Stimulated activated CD8-positive, alpha-beta memory T cell treated with anti-CD3 and anti-CD28 coated beads, Interleukin-15, amount 100 ng/mL, for 48 hours (primary cell): ENCODE measurements at places on chromosomes 7 and 10.

DNA sequence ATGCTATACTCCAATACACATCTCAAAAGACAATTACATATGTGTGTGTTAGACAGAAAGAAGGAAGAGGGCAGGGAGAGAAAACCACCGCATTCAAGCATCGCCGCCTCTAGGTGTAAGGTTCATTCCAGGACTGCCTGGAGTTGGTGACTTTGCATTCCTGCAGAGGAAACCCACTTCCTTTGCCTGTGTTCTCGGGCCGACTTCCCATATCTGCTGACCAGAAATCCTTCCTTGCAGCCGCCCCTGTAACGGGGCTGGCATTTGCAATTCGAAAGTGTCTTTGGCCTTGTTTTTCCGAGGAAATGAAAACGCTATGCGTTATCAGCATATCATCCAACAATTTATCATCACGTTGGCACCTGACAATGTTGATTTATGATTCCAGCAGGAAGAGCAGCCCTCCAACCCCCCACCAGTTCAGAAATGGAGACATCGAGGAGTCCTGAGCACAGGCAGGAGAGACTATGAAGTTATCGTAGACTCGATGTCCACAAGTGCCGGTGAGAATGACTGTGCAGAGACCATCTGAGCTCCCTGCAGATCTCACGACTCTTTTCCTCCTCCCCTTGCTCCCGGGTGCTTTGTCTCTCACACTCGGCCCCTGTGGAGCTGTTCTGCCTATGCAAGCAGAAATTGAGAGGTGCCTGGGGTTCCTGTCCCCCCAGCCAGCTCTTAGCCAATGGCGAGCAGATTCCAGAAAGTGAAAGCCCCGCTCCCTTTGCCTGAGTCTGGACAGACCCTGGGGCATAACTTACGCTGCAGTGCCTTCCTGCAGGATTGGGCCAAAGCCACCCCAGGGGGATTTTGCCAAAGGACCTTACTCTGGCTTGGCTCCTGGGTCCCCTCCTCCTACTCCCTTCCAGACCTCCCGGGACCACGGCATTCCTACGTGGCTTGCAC lies 68.9 kb upstream of the FOXK1 start:
- DNase-seq = no peak

DNA sequence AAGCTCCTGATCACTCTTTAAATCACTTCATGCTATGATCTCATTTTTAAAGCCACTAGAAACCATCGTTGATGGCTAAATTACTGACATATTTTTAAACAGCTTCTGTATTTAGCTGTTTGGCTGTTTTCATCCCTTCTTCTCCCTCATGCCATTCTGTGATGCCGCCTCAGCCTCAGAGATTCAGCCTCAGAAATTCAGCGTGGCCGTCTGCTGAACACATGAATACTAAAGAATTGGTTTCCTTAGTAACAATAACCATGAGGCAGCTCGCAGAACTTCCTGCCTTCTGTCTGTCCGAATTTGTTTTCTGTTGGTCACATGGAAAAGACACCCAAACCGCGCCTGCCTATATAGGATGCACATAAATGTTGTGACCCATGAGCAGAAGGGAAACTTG lies 31.0 kb upstream of the FZD1 start:
- DNase-seq = no peak

- no peak for DNase-seq
Observed at GRCh38 chr7:2932402-2933251, 88.5 kb upstream of the GNA12 start.

DNA sequence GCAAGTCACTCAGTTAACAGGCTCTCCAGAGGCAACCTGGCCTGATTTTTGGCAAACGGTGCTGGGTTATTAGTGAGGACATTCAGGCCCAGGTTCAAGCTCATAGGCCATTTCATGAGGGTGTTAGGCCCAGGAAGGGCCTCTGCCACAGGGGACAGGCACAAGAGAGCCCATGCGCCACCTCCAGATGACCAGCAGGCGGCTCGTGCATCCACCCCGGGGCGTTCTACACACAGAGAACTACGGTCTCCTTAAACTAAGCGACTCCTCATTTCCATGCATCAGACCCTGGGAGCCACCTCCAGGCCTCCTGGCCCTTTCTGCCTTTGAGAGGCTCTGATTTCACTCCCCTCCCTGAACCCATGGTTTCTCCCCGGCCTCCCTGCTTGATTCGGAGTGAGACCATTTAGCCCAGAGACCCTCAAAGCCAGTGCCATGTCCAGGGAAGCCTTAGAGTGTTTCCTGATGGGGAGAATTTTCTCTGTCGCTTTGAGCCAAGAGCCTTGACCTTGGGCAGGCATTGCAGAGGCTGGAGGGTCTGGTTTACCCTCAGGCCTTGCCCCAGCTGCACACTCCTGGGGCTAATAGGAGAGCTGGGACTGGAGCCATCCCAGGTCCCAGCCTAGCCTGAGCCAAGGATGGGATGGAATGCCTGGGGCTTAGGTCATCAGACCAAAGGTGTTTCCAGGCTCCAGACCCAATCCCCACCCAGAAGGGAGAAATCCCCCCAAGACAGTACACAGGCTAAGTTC lies 188.0 kb downstream of the GRID1 start:
- no peak for DNase-seq

DNA sequence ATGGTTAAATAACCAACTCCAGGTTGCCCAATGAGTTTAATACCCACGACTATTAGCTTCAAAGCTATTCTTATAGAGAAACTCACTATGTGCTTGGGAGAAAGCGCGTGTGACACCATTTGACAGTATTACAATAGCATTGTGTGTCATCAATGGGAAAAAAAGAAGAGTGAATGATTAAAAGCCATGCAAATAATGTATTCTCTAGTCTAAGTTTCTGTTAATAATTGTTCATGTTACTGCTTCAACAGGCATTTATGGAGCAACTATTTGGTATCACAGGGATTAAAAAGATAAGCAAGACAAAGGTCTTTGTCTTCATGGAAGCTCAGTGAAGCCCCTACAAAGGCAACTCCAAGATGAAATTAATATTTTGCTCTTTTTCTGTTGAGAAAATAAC lies 47.2 kb downstream of the CAV1 start:
- DNase-seq = no peak

GRCh38 chr7:92528958-92529264 lies 316 bp downstream of the RBM48 start:
- DNase-seq = no peak

- DNase-seq = no peak
Observed at GRCh38 chr7:54409917-54410316, 132.3 kb upstream of the VSTM2A start.

DNA sequence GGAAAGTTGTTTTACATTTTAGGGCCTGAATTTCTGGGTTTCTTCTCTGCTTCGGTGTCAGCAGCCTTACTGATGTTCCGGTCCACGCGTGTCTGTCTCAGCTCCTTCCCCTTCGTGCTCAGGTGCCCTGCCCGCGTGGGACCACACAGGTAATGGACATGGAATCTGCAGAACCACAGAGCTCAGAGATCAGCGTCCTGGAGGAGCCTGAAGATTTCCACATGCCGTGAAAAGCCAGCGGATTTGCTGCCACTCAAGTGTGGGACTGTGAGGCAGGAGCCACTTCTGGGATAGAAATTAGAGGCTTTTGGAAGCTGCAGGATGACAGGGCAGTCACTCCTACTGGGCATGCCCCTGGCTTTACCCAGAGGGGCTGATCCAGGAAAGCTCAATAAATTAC lies 666.1 kb upstream of the FOXK1 start:
- no peak for DNase-seq

DNA sequence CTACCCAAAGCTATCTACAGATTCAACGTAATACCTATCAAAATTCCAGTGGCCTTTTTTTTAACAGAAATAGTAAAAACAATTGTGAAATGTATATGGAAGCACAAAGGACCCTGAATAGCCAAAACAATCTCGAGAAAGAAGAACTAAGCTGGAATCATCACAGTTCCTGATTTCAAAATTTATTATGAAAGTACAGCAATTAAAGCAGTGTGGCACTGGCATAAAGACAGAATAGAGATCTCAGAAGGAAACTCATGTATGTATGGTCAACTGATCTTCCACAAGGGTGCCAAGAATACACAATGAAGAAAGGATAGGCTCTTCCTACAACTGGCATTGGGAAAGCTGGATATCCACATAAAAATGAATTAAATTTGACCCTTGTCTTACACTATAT lies 23.2 kb downstream of the PNLIPRP3 start:
- DNase-seq = no peak

DNA sequence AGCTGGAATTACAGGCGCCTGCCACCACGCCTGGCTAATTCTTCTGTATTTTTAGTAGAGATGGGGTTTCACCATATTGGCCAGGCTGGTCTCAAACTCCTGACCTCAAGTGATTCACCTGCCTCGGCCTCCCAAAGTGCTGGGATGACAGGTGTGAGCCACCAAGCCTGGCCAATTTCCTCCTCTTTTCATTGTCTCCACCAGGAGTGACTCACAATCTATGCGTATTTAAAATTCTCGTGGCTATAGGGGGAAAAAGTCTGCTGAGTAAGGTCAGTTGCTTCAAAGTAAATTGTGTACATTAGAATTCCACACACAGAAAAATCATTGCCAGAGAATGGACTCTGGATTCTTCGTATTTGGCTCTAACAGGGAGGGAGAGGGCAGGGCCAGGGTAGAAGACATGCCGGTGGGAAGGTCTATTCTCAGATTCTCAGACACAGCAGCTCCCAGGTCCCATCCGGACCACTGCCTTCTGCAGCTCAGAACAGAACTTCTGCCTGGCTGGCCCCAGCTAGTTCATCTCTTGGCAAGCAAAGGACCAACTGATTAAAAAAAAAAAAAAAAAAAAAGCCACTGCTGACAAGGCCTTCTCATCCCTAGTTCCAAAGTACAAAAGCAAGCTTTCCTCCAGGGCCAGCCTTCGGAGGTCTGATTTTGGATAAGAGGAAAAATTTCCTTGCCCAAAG lies 22.2 kb downstream of the PSPH start:
- DNase-seq = no peak

DNA sequence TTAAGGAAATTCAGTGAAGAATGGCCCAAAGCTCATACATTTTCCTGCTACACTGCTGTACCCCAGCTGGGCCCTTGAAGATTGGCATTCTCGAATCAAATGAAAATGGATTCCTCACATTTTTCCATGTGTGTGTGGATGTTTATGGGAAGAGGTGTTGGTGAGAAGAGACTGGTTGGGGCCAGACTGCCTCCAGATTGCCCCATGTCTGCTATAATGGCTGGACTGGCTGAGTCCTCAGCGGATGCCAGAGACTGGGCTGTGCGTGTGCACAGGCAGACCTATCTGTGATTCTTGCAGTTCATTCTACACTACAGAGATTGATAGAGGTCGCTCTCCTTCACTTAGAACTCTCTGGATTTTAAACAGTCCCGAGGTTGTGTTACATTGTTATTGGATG lies 183.6 kb upstream of the GDF10 start:
- no peak for DNase-seq

GRCh38 chr10:120156614-120157274 lies 264.2 kb downstream of the SEC23IP start:
- DNase-seq = no peak

GRCh38 chr7:38674513-38674912 lies 43.3 kb upstream of the AMPH start:
- no peak for DNase-seq

DNA sequence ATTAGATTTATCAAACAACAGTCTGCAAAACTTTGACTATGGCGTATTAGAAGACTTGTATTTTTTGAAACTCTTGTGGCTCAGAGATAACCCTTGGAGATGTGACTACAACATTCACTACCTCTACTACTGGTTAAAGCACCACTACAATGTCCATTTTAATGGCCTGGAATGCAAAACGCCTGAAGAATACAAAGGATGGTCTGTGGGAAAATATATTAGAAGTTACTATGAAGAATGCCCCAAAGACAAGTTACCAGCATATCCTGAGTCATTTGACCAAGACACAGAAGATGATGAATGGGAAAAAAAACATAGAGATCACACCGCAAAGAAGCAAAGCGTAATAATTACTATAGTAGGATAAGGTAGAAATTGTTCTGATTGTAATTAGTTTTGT lies 31.4 kb downstream of the LRRC17 start:
- no peak for DNase-seq

GRCh38 chr7:113636727-113637421 lies 281.9 kb downstream of the PPP1R3A start:
- DNase-seq = no peak

DNA sequence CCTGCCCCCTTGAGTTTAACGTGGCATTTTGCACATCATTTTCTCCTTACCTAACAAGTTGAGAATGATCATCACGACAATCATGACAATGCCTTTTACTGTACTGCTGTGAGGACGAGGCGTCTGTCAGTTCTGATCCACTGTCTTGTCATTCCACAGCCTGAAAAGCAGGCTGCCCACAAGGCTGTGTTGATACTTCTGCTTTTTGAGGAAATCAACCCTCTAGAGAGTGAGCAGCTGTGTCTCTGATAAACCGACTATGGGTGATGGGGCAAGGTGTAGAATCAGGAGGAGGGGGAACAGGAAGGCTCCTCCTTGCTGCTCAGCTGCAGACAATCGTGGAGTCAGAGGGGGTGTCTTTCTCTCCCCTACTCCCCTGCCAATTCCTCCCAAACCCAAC lies 30.6 kb upstream of the C10orf120 start:
- no peak for DNase-seq

DNA sequence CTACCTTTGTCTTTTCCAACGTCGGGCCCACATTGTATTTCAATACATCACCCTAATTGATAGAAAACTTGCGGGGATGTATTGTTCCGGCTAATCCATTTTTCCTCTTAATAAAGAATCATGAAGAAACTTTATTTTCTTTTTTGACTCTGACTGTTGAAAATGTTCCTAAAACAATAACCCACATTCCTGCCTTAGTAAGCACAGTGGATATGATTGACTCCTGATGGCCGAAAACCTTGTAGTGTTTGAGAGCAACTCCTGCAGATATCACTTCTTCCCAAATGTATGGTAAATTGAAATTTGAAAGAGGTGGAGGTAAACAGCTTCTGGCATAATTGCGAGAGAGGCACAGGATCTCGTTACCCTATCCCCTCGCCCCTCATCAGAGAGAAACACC lies 65.7 kb downstream of the BICC1 start:
- no peak for DNase-seq

DNA sequence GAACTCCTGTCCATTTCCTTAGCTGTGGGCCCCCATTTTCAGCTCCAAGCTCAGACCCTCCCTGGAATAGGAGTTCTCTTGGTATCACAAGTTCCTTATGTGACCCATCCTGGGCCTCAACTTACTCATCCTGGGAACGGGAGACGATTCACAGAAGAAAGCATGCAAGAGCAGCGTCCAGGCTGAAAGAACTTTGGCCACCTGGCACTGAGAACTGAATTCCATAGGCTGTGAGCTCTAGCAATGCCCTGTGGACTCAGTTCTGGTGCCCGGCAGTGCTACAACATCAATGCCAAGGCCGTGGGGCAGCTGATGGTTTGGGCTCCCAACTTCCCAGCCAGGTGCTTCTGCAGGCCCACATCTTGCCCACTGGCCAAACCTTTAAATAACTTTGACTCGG lies 3.9 kb upstream of the CUEDC2 start:
- DNase-seq = no peak

- DNase-seq = no peak
Observed at GRCh38 chr10:57018452-57018851, 657.4 kb upstream of the ZWINT start.

GRCh38 chr10:47443145-47443544 lies 40.8 kb downstream of the ANXA8 start:
- no peak for DNase-seq

- no peak for DNase-seq
Observed at GRCh38 chr7:102991077-102991539, 78.3 kb downstream of the LRRC17 start.
